Kidney (tissue), 22 donors: ENCODE measurements at places on chromosomes 3 and 15. TPM values are rescaled to one million over a fixed set of nuclear protein-coding genes. Genes with fewer than 3 reads are reported as not detected.
A peak's percentile ranks its signal among the peaks of the same experiment; 100 is the strongest.

DNA sequence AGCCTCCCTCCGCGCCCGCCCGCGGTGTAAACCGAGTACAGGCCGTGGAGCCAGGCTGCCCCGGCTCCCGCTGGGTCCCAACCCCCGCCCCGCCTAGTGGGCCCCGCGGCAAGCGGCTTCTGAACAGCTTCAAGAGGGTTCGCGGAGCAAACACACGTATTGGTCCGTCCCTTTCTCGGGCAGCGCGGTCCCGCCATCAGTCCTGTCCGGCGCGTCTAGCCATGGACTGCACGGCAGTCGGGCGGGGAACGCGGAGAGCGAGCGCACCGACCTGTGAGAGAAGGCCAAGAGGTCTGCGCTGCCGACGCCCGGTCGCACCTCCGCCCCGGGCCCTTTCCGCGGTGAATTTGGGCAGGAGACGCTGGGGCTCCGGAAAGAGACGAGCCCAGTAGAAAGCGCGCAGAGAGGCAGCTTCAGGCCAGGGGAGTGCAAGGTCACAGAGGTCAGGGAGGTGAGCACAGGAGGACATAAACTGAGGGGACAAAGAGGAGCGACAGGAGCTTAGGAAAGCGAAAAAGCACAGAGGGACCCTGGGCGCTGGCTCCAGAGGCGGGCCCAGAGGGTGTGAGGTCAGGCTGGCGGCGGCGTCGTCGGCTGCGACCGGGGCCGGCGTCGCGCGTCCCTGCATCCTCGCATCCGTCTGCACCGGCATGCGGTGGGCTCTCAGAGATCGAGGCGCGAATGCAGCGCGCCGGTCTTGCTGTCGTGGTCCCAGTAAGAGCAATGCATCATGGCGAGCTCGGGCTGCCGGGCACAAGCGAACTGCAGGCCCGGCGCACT, 1.8 kb downstream of the FOXL2 start:
- peak; percentile 45 for DNase-seq

DNA sequence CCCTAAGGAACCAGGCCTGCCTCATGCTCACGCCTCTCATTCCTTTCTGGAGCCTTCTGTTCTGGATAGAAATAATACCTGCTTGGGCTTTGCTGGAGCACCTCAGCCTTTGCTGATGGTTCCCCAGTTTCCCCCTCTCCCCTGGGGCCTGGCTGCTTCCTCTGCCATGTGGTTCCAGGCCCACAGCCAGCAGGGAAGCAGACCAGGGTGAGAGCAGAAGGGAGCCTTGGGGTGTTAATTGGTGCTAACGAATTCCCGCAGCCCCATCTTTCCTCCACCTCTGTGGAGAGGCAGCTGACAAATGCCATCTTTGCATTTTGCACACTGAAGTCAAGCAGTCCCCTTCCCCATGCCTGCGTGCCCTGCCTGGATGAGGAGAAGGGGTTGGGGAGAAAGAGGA, 13.1 kb upstream of the CORO2B start:
- no peak for DNase-seq

GRCh38 chr3:139112230-139112558, 67.5 kb upstream of the PRR23C start:
- DNase-seq, result no peak

DNA sequence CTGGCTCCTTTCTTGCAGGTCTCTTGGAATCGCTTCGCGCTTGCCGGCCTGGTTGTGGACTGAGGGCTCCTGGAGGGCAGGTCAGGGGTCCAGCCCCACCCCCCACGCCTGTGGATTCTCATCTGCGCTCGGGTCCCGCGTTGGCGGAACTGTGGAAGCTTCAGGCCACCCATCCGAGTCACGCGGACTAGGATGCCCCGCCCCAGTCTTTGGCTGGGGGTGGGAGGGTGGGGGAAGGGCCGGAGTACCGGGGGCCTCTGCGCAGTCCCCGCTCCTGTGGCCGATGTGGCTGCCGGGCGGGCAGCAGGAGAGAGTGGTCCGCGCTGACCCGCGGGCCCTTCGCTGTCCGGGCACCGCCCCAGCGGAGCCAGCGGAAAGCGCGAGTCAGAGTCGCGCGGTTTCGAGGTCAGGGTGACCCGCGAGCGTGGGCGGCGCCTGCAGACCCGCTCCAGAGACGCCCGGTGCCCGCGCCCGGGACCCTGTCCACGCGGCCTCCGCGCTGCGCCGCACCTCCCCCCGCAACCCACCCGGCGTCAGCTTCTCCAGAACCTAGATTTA, 114.2 kb downstream of the KLF13 start:
- peak; percentile 79 for DNase-seq

DNA sequence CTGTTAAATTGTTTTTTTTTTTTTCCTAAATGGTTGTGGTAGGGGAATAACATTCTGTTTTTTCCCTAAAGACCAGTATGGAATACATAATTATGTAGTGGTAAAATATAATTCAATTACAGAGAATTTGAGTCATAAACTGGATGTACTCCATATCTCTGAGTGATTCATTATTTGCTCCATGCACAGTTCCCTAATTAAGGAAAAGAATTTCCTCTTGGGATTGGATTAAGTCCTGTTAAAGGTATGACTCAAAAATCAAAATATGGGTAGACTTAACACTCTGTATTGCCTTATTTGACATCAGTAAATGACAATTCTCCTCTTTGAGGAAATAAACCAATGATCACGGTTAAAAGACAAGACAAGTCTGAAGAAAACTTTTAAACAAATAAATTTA, 78.0 kb upstream of the KCNH8 start:
- no peak for DNase-seq

DNA sequence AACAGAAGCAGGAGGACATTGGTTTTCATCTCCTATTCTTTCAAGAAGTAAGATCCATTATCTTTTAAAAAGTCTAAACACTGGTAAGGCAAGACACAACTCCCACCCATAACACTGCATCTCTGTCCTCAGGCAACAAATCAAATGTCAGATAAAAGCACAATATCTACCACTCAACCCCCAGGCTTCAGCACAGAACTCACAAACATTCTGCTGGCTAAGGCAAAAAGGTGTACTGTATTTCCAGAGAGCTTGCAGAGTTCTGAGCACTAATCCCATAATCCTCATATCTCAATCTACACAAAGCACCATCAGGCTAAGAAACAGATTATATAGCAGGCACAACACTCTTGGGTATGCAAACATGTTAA, 20.9 kb downstream of the RAF1 start:
- peak; percentile 32 for DNase-seq

DNA sequence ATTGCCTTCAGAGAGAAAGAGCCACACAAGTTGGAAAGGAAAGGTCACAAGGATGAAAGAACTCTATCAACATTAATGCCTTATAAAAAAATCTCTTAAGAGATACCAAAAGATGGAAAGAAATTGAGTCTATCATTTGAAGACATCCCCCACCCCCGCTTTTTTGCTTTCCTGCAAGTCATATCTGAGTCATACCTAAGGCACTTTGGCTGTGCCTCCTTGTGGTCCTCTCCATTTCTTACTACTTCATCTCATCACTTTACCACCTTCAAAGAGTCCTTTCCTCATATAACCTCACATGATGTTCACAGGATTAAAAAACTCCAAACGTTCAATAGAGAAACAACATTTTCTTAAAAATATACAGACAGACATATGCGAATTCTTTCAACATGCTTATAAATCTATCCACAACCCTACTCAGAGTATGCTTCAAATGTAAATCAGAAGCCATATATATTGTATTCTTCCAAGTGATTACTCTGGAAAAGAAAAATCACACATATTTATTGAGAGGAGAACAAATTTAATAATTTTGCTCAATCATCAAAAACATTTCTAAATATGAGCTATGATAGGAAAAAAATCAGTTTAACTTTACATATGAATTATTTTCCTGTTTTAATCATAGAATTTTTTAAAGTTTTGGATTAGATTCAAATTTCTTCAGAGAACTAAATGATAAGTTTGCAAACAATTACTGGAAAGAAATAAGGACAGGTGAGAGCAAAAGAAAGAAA, 1003.9 kb upstream of the CFAP20DC start:
- DNase-seq, result no peak

DNA sequence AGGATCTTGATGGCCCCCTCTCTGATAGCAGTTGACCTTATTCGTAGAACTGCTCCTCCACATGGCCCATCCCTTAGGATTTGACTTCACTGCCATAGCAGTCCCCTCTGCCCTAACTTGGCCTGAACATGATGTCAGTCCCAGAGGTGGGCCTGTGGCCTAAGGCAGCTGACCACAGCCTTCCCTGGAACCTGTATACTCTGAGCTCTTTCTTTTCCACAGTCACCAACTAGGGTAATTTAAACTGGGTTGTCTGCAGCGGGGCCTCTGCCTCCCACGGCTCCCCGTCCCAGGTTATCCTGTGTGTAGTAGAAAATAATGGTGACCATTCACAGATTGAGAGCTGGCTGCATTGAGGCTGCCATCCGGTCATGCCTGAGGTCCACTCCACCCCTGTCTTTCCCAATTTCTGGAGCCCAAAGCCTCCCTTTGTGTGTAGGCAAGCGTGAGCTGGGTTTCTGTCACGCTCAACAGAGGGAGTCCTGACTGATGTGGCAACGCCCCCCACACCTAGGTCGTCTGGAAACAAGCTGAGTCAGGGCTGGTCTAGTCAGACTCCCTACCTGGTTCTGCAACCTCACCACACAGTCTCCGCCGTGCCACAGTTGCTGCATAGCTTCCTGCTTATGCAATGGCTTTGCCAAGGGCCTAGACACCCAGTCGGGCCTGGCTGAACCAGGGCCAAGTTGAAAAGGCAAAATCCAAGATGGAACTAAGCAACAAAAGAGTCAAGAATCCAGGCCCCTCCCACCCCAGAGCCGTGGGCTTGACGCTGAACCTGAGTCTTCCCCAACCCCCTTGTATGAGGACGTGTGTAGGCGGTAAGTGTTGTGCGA, 284.5 kb downstream of the XXYLT1 start:
- no peak for DNase-seq

The FBXO40 gene
- total RNA-seq, result not detected

The FSIP1 gene
- total RNA-seq, result 2.4 TPM

The SAMD7 gene
- not detected for total RNA-seq

The CMTM8 gene
- 5.4 TPM for total RNA-seq

The SNX22 gene
- total RNA-seq, result 4.6 TPM

The TMEM158 gene
- total RNA-seq, result 5.1 TPM
